Gastroesophageal sphincter (tissue), 4 donors: ENCODE measurements at places on chromosomes 1 and 21. TPM values are rescaled to one million over a fixed set of nuclear protein-coding genes. Genes with fewer than 3 reads are reported as not detected.

- ATAC-seq: no peak
Observed at GRCh38 chr21:36710729-36711048, 11.8 kb downstream of the SIM2 start.

Gene LDLRAD1
- not detected for total RNA-seq

Gene CNKSR1
- 1.1 TPM for total RNA-seq

DNA sequence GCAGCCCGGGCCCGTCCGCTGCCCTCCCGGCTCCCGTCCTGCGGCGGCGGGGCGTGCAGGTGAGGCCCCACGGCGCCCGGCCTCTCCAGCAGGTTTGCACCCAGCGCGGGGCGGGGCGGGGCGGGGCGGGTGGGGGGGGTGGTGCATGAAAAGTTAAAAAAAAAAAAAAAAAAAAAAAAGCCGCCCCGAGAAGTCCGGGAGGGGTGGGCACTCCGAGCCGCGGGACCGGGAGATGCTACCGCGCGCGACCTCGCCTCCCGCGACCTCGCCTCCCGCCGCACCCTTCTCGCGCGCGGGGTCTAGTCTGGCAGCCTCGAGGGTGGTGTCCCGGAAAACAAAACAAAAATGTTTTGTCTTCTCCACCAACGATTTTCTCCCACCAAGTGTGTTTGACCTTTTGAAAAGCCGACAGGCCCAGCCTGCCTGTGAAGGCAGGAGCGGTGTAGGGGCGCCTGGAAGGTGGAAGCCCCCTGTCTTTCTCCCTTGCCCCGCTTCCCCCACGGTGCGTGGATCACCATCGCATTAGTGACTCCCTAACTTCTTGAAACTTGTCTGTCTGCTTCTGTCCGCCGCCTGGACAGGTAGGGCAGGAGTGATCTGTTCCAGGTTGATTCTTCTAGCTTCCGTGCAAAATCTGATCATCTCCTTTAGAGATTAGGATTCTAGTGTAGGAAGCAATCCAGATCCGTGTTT, 569 bp downstream of the RCAN3 start:
- no peak for ATAC-seq

DNA sequence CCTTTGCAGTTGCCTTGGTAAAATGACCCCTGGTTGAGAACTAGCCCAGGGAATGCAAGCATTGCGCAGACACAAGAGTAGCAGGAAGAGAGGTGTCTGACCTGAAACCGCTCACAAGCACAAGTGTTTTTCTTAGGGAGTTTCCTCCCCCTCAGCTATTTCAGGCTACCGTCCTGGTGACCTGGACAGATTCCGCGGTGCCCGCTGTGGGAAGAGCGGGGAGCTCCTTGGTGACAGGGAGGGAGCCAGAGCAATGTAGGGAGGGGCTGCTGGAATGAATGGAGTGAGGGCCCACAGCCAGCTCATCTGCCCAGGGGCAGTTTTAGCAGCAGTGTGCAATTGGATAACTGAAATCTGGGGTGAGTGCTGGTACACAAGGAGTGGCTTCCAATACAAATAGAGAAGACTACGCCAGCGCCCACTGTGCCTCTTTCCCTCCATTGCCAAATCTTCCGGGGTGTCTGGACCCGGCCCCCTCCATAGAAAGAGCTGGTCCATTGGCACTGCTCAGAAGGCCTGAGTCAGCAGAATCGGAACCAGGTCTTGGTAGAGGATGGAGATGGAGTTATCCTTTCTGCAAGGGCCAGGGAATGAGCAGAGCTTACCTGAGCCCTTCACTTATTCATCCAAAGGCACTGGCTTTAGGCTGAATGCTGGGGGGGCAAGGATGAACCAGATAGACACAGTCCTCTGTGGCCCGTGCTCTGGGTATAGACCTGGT, 82.8 kb downstream of the TRABD2B start:
- ATAC-seq: no peak

DNA sequence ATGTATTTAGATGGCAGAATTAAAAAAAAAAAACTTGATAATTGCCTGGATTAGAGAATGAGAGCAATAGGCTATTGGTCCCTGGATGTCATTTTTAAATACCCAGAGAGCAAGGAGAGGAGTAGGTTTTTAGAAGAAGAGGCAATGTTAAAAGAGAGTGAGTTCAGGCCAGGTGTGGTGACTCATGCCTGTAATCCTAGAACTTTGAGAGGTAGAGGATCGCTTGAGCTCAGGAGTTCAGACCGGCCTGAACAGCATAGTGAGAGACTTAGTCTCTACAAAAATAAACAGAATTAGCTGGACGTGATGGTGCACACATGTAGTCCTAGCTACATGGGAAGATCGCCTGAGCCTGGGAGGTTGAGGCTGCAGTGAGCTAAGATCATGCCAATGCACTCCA, 15.9 kb upstream of the MUTYH start:
- ATAC-seq: no peak
